ENCODE measurements at places on chromosomes 3 and 15. TPM values are rescaled to one million over a fixed set of nuclear protein-coding genes. Genes with fewer than 3 reads are reported as not detected.
A peak's percentile ranks its signal among the peaks of the same experiment; 100 is the strongest.

LRRK1 gene
- total RNA-seq, result 1.9 TPM

DNA sequence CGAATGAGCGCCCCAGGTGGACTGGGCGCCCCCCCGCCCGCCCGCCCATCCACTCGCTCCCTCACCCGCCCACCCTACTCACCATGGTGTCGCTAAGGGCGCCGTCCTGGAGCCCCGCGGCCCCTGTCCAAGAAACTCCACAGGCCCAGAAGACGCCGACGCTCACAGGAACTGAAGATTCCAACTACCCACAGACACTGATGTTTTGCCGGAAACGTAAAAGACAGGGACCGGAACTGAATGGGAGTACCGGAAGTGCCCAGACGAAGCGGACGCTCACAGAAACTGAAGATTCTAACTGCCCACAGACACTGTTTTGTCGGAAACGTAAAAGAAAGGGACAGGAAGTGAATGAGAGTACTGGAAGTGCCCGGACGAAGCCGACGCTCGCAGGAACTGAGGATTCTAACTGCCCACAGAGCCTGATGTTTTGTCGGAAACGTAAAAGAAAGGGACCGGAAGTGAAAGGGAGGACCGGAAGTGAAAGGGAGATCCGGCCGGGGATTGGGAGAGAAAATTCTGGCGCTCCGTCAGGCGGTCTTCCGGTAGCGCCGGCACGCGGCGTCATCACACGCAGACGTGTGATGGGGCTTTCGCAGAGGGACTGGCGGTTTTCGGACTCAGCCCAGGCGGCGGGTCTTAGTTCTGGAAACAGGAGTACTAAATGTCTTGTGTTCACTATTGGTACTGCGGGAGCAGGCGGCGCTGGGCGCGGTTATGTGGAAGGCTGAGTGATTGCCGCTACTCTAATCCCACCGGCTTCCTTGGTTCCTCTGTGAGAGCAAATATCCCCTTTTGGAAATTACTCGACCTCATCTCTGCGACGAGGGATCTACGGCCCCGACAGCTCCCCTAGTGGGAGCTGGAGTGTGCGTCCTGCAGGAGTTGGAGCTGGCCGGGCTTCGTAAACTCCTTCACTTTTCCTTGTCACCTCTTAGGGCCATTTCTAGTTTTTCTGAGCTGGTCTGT is at the start of gene ISY1:
ISY1 (minus strand) TSS at position 173 of the 969 bp plus-strand sequence; CDS start at position 85, 88 bp downstream.
- peak; percentile 92 for DNase-seq
- H3K4me3 ChIP-seq, result peak within 1 kb of the TSS; percentile 82
- H3K27ac ChIP-seq, result peak within 1 kb of the TSS; percentile 92
- H3K36me3 ChIP-seq, result peaks cover 34% of the 10 kb centered on the region
- no peaks in the 10 kb centered on the region for H3K4me1 ChIP-seq
- H3K27me3 ChIP-seq, result no peaks in the 10 kb centered on the region

DNA sequence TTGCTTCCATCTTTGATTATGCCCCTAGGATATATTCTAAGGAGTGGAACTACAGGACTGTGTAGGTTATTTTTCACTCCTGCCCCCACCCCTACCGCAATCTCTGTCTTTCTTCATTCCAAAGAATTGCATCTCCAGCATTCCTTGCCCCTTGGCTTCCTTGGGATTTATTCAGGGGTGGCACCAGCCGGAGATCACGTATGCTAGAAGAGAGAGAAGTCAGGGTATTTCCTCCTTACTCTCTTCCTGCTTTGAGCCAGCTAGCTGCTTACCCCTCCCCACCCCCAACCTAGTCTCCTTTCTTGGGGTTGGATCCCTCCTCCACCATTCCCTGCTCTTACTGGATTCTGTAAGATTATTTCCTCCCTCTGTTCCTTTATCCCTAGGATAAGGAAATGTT is 35.0 kb upstream of the DENND4A start:
- H3K36me3 ChIP-seq, result no peaks in the 10 kb centered on the region
- DNase-seq, result no peak
- no peak overlapping the region for H3K27ac ChIP-seq
- no peak overlapping the region for H3K4me3 ChIP-seq
- no peaks in the 10 kb centered on the region for H3K27me3 ChIP-seq

- no peaks in the 10 kb centered on the region for H3K27me3 ChIP-seq
- no peak overlapping the region for H3K27ac ChIP-seq
- H3K4me1 ChIP-seq, result peaks cover 6% of the 10 kb centered on the region
- DNase-seq, result no peak
- H3K36me3 ChIP-seq, result no peaks in the 10 kb centered on the region
- no peak overlapping the region for H3K4me3 ChIP-seq
Observed at GRCh38 chr3:21839592-21839991, 88.6 kb upstream of the ZNF385D start.

DNA sequence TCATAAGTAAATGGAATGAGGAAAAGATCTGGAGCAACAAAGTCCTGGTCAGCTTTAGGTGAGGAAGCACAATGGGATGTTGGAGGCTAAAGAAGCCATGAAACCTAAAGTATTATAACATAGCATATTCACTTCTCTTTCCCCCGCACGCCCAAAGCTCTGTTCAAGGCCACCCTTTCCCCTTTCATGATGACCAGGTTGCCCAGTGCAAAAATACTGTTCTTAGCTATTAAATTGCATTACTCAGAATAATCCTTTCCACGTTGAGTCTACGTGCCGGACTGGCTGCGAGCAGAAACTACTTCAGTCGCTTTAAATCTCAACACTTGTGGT is 589 bp upstream of the MAPKBP1 start:
- no peak for DNase-seq
- H3K27me3 ChIP-seq, result no peaks in the 10 kb centered on the region
- H3K36me3 ChIP-seq, result peaks cover 1% of the 10 kb centered on the region
- H3K27ac ChIP-seq, result peak overlapping the region; percentile 84

TMEM40 gene
- 1.8 TPM for total RNA-seq

SLC51B gene
- total RNA-seq, result not detected

GRCh38 chr15:74184582-74185091 is 11.1 kb downstream of the ISLR start:
- H3K36me3 ChIP-seq, result no peaks in the 10 kb centered on the region
- H3K4me1 ChIP-seq, result no peaks in the 10 kb centered on the region
- DNase-seq, result no peak
- H3K4me3 ChIP-seq, result no peak overlapping the region

DNA sequence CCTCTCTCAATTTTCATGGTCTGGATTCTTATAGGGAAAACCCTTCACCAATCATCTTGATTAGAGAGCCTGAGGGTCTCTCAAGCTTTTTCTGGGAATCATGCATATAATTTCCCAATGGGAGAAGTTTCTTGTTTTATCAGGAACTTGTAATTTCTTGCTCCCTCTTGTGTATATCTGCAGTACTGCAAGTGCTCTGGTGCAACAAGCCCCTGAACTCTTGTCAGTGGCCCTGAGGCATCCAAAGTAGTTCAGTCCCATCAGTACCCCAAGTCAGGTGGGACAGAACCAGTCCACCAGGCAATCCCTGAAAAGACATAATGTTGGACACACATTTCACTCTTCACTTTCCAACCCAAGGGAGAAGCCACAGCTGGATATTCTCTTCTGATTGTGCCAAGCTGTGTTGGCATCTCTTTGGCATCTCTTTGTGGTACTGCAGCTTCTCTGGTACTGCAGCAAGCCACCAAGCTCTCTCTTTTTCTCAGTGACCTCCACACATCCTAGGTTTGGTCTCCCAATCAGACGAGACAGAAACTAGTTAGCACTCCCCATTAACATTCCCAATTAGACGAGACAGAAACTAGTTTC is 214.5 kb downstream of the ZIC4 start:
- H3K4me3 ChIP-seq, result no peak overlapping the region
- no peaks in the 10 kb centered on the region for H3K36me3 ChIP-seq
- no peak overlapping the region for H3K27ac ChIP-seq
- no peak for DNase-seq
- no peaks in the 10 kb centered on the region for H3K4me1 ChIP-seq

- H3K27ac ChIP-seq, result no peak overlapping the region
- no peaks in the 10 kb centered on the region for H3K4me1 ChIP-seq
- H3K27me3 ChIP-seq, result no peaks in the 10 kb centered on the region
- no peaks in the 10 kb centered on the region for H3K36me3 ChIP-seq
Observed at GRCh38 chr3:193911784-193912340, 224.1 kb upstream of the HES1 start.

MYO1E gene
- 17.2 TPM for total RNA-seq
